ENCODE measurements at places on chromosomes 2 and 18.

DNA sequence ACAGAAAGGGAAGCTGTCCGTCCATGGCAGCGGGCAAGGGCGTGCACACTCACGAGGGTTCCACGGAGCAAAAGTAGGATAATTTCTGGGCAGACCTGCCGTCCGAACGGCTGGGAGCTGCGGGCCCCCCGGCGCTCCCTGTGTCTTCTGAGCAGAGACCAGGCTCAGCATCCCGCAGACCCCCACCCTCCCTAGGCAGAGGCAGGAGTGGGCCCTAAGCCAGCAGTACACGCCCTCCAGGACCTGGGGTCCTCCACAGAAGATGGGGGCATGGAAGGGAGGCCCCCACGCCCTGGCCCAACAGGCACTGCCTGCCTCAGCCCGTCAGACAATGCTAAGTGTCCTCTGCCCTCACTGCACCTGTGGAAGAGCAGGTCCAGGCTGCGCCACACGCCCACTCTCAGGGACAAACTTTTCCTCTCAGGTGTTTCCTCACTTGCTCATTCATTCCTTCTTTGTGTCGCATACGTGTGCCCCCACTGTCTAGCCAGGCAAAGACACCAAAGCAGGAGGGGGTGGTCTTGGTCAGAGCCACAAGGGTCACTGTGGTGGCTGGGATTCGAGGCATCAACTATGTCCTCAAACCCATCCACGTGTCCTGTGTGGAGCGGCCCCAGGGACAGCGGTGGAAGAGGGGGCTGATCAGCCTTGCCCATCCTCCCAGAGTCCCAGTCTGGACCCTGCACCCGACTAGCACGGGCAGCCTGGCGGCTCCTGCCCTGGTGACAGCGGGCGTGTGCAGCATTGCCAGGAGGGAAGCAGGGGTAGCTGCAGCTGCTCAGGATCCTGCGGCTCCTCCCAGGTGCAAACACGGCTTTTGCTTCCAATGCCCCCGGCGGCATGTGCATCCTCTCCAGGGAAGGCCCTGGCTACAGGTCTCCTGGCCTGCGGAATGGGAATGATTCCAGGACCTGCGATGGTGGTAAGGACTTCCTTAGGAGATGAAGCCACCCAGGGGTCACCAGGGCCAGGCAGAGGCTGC lies 2.4 kb upstream of the GPC1 start:
- DNase-seq = no peak

- no peak for DNase-seq
Measured at GRCh38 chr2:42910645-42911405, 118.4 kb upstream of the HAAO start.

GRCh38 chr2:17933256-17933655 lies 54.8 kb downstream of the KCNS3 start:
- DNase-seq = no peak

DNA sequence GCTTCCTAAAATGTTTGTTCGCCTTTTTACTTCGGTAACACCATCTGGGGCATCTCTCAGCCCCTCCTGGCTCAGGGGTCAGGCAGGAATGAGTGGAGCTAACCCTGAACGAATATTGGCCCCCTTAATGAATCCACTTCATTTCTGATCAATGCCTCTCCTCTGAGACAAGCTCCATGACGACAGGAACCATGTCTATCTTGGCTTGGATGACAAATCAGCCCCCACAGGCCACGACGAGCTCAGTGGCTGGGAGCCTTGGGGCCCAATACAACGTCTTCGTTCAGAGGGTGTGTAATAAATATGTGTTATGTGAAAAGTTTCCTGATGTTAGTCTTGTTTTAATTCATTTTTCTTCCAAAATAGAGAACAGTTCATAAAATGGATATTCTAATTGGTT lies 133.0 kb downstream of the COL6A3 start:
- DNase-seq = no peak

GRCh38 chr2:96396095-96396494 lies 60.5 kb downstream of the NCAPH start:
- DNase-seq = no peak

Measured in NCI-H1417 treated with DMSO at 0.1 percent for 48 hours (cell line).